ENCODE measurements at places on chromosomes 7 and 10.

GRCh38 chr7:32255036-32255435 is 184.8 kb upstream of the PDE1C start:
- no peak for DNase-seq

- DNase-seq: no peak
Observed at GRCh38 chr10:94602729-94603515, 57.3 kb downstream of the HELLS start.

- DNase-seq: no peak
Observed at GRCh38 chr10:113094114-113094486, 144.1 kb downstream of the TCF7L2 start.

DNA sequence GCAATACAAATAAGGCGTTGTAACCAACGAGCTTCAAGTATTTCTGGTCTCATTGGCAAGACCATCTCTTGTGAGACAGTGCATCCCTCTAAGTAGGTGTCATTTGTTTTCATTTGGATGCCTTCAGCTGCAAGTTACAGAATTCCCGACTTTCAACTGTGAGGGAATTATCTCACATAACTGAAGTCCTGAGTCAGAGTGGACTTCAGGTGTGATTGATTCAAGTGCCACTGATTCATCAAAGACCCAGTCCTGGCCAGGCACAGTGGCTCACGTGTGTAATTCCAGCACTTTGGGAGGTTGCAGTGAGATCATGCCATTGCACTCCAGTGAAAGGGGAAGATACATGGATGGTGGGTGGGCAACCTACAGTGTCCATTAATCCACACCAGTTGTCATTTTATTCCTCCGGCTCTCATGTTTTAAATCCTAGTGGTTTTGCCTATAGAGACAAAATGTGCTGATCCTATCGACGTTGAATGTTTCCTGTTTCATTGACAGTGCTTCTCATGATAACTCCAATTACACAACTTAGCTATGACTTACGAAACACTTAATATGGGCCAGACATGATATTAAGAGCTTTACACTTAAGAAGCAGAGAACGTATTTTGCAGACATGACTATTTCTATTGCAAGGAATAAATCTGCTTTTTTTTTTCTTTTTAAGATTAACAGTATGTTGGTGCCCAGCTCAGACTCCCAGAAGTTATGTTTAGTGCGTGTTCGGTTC is 268.0 kb downstream of the FRMD4A start:
- peak; percentile 4 for DNase-seq

GRCh38 chr7:34451923-34452322 is 206.1 kb upstream of the NPSR1 start:
- DNase-seq: no peak

DNA sequence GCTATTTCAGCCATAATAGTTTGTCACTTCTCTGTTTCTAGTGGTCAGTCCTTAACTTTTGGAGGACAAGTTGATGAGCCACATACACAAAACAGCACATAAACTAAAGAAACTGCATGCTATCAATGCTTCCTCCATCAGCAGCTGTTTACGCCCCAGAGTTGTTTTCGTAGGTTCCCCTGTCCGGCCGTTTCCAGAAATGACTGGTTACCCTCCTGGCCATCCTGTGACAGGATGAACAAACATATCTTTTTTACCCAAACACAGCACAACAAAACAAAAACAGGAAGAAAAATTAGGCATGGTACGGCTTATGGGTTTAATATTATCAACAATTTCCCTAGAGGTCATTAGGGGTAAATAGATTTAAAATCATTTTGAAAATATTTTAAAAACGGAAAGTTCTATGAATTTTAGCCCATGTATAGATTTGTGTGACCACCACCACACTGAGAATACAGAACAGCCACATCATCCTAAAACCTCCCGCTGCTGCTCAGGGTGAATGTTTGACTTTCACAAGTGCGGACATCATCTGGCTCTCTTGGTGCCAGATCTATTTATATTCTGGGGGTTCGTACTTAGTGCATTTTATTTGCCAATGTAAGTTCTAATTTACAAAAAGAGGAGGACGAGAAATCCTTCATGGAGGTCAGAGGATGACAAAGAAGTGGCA is 74.8 kb downstream of the HIPK2 start:
- no peak for DNase-seq

- no peak for DNase-seq
Observed at GRCh38 chr7:20684581-20684980, 69.1 kb downstream of the ABCB5 start.

DNA sequence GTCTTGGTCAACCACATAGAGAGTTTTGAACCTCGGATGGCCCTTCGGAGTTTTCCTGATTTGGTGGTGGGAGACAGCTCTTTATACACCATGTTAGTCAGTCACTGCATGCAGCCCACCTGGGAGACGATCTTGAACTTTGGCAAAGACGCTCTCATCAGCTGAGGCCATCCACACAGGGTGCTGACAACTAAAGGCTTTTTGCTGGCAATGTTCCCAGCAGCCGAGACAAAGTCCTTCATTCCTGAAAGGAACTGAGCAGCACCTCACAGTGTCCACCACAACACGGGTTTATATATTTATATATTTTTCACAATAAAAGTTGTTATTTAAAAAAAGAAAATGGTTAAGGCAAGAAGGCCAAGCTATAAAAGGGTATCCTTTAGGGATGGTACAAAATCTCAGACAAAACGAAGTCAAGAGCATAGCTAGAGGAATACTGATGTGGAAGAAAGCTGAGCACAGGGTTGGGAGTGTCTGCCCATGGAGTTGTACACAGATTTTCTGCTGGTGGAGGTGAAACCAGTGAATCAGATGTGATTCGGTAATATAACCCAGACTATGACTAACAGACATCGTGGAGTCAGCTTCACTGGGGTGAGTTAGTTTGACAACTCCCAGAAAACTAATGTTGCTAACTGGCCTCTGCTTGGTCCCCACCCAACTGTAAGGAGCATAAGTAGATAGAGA is 27.4 kb upstream of the CAPZA2 start:
- no peak for DNase-seq

- DNase-seq: no peak
Observed at GRCh38 chr7:16223963-16224707, 197.2 kb downstream of the CRPPA start.

GRCh38 chr7:23471106-23471859 is 992 bp upstream of the IGF2BP3 start:
- peak; percentile 87 for DNase-seq

DNA sequence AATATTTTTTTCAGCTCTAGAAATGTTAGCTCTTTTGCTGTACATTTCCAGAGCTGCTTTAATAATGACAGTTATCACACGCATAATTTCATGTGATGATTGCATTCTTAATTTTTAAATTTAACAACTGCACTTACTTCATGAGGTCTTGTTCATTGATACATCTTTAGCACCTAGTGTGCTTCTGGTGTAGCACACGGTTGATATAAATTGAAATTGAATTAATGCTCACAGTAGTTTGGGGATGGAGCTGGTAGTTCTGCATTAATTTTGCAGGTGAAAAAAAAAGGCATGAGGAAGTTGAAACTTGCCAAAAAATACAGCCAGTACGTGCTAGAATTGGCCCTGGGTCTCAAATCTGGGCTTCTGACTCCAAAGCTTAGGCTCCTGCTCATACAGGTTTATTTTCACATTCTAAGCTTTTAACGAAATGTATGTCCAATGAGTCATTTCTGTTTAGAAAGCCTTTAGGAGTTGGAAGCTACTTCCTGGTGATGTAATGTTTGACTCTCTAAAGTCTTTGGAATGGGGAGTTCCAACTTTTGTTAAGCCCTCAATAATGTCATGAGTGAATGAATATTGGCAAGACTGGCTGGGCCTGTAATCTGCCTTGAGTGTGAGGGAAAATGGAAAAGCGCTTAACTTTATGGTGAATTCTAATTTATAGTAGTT is 62.5 kb downstream of the DAGLB start:
- peak; percentile 99 for DNase-seq

DNA sequence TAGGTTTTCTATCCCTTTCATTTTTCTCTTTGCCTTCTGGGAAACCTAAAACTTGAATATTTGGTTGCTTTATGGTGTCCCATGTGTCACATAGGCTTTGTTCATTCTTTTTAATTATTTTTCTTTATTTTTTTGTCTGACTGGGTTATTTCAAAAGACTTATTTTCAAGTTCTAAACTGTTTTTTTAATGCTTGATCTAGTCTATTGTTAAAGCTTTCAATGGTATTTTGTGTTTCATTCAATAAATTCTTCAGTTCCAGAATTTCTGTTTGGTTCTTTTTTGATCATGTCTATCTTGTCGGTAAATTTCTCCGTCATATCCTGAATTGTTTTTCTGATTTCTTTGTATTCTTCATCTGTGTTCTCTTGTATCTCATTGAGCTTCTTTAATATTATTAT is 86.8 kb downstream of the NPS start:
- no peak for DNase-seq

DNA sequence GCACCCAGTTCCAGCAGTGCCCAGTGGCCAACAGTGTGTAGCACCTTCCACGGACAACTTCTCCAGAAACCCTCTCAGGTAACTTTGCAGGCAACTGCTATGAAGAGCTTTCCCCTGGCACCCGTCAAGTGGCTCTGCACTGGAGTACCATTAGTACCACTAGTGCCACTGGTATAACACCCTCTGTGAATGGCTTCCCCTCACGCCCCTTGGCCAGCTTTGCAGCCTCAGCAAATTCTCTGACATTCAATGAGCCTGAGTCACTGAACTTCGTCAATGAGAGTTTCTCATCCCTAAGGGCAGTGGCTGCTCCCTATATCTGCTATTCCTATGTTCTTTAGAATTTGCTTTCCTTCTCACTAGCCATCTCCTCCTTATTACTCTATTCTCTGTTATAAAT is 7.6 kb upstream of the HERPUD2 start:
- no peak for DNase-seq

DNA sequence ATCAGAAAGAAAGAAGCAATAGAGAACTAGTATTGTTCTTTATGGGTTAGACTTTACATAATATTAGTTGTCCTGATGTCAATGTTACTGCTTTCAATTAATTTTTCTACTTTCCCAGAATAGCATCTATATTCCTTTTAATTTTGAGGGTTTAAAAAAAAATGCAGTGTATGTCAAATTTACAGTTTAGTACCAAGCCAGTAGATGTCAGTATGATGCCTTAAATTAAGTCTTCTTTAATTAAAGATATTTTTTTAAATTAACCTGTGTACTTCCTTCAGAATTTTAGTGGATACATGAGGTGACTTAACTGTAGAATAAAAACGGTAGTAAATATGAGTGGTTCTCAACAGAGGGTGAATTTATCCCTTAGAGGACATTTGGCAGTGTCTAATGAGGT is 35.2 kb upstream of the STOX1 start:
- peak; percentile 10 for DNase-seq

DNA sequence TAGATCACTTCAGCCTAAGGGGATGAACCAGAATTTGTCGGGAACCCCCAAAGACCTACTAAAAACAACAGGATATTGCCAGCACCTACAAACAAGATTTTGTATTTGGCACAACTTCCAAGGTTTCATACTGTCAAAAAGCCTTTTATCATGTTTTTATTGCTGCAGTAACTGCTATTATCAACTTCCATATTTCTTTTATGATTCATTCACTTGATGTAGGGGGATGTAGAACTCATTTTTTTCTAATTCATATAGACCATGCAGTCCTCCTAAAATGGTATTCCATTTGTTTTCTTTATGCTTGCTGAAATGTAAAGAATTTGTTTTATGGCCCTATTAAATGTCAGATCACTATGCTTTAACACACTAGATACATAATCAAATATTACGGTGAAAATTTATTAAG is 30.0 kb upstream of the WNT16 start:
- no peak for DNase-seq

DNA sequence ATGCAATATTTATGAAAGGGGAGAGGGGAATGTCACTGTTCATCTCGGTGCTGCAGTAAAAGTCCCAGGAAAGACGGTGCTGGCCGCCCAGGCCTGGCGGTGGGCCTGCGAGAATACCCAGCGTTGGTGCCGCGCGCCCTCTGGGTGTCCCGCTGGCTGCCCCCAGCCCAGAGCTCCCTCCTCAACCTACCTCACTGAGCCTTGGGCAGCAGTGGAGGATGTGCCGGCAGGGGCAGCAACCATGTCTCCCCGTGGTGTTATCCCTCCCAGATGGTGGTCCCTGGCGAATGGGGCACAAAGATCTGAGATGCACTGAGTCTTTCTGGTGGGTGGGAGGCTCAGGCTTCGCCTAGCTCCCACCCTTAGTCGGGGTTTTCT is 9.5 kb upstream of the TLX1 start:
- no peak for DNase-seq

DNA sequence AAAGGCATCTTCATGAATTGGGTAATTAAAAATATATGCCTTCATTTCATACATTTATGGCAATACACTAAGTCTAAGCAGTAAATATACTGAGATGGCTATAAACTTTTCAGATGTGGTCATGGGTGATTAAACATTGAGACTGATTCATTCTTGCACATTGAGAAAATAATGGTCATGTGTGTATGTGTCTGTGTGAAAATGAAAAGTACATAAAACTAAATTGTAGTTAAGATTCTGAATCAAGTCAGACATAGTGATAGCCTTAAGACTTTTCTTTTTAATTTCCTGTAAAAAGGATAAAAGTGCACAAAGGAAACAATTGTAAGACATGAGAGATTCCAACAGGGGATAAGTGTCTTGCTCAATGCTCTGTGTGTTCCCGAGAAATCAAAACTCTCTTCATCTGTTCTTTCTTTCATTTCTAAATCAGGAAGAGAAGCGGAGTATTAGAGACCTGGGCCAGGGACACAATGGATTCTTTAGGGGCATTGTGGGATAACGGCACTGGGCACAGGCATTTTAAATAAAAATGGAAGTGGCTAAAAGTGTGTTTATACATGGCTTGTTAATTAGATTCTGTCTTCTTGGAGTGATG is 69.8 kb upstream of the AGR3 start:
- DNase-seq: no peak

- DNase-seq: peak; percentile 81
Observed at GRCh38 chr10:13371897-13372470, 23.9 kb upstream of the SEPHS1 start.

GRCh38 chr10:133335246-133336117 is 1.2 kb downstream of the CALY start:
- peak; percentile 44 for DNase-seq
